ENCODE measurements at places on chromosomes 13 and 19. TPM values are rescaled to one million over a fixed set of nuclear protein-coding genes. Genes with fewer than 3 reads are reported as not detected.

- DNase-seq: no peak
These were observed 8.4 kb downstream of the IGFL3 start for GRCh38 chr19:46116121-46116520.

- DNase-seq: no peak
These were observed 2.9 kb upstream of the HOOK2 start for GRCh38 chr19:12778017-12778904.

DNA sequence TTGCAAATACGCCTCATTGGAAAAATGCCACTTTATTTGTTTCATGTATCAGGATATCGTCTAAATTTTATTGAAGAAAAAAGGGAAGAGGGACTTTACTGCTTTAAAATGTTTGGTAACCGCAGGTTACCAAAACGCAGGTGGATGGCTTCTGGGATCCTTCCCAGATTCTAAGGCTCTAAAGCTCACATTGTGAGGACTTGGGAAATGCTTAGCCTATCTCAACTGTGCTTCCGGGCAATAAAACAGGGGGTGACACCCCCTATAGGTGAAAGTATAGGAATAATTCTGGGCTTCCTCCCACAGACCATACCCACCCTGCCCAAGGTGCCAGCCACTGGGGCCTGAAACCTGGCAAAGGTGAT, 73.2 kb upstream of the IPO5 start:
- DNase-seq: no peak

The ZNF681 gene
- polyA plus RNA-seq: 1.1 TPM

GRCh38 chr19:38375748-38376147, 1.4 kb downstream of the PSMD8 start:
- no peak for DNase-seq
